ENCODE measurements at places on chromosomes 6 and 20.

GRCh38 chr20:45510242-45510862, 5.1 kb downstream of the SPINT3 start:
- no peak for DNase-seq

GRCh38 chr20:47241345-47241781, 115.1 kb downstream of the ZMYND8 start:
- no peak for DNase-seq

DNA sequence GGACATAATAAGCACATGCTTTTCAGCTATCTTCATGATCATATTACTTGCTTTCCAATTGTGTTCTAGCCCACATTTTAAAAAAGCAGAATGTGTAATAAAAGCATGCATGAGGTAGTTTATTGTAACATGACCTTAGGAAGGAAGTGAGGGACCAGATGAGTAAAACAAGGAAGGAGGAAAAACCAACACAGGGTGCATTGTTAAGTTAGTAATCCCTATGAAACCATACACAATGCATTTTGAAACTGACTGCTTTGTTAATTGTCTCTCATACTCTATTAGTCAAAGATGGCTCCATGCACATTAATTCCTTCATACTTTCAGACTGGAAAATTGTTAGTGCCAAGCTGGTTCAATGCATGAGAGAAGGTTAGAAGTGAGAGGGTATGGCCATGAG, 37.7 kb upstream of the CENPW start:
- DNase-seq = no peak

- DNase-seq = no peak
Observed at GRCh38 chr6:91509039-91509438, 922.2 kb upstream of the MAP3K7 start.

GRCh38 chr6:36248980-36249379, 20.9 kb upstream of the PNPLA1 start:
- DNase-seq = no peak

GRCh38 chr6:129643176-129643575, 66.8 kb downstream of the ARHGAP18 start:
- no peak for DNase-seq

DNA sequence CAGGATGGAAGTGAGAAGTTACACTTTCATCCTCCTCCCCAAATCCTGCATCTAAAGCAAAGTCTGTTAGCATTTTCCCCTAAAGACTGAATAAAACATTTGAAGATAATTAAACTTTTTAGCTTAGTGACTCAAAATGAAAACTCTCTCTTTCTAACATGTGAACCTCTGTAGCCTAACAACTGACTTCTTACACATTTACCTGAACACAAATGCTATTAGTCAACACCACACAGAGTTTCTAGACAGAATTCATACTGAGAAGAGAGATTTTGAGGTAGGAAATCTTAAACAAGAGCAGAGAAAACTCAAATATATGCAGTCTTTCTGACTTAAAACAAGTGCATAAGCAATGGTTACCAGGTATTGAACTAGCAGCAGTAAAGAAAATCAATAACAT, 149.9 kb upstream of the SMLR1 start:
- DNase-seq = no peak

- DNase-seq = no peak
Observed at GRCh38 chr20:5489601-5490000, 172.8 kb upstream of the PROKR2 start.

GRCh38 chr20:10603971-10604864, 69.6 kb downstream of the JAG1 start:
- DNase-seq = peak; percentile 91

- DNase-seq = peak; percentile 82
Observed at GRCh38 chr20:3768342-3769130, 983 bp upstream of the ADISSP start.

- no peak for DNase-seq
Observed at GRCh38 chr20:42378826-42379225, 760.6 kb upstream of the CHD6 start.

DNA sequence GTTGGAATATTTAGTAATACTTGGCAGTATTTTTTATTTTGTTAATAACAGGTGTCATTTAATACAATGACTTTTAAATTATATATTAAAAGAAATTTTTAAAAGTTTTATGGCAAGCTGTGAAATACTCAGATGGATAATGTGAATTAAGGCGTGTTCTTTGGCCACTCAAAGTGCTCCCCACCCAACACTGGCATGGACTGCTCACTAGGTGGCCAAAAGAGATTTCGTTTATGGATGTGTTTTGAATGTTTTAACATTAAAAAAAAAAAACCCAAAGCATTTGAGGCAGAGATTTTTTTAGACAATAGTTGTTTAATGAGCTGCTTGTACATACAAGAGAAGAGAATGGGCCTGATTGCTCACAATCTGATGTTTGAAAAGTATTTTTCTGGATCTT, 86.5 kb downstream of the QKI start:
- no peak for DNase-seq

GRCh38 chr20:57540890-57541580, 16.1 kb upstream of the CTCFL start:
- no peak for DNase-seq

DNA sequence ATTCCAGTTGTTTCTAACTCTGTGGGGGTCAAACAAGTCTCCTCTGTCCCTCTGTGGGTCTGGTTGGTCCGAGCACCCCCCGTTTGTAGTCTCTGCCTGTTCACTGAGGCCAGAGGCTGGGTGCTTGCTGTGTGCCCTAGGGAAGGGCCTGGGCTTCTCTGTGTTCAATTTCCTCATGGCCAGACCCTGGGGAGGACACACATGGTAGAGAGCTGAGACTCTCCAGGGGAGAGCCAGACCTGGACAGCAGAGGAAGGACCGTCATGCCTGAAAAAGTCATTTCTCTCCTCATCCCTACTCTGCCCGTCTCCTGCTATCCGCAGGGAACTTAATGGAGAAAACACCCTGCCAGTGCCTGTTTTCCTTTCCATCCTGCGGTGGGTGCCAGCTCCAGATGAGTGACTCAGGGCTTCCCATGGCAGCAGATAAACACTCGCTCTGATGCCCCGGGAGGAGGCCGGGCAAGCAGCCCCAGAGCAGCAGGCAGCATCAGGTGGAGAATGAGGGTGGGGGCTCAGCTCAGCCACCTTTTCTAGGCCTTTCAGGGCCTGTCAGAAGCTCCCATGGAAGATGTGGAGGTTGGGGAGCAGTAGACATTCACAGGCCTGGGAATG, 51.9 kb downstream of the SNAI1 start:
- DNase-seq = peak; percentile 91

DNA sequence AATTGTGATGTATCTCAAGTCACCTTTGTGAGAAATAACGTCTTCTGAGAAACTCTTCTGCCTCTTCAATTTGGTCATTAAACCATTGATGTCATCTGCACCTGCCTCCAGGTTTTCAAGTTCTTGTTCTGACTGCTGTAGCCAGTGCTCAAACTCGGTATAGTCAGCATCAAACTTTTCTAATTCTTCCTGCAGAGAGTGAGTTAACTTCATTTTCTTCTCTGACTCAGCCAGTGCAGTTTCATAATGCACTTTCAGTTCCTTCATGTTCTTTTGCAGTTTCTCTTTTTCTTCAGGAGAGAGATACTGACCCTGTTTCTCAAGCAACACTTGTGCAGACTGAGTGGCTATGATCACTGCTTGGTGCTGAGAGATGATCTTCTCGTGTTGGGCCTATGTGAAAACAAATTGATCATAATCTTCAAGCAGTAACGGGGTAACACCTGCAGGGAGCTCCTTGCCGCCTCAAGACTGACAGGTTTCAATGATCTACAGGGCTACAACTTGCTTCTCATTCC, 48.8 kb downstream of the DST start:
- no peak for DNase-seq

GRCh38 chr6:23647045-23647444, 479.0 kb upstream of the NRSN1 start:
- DNase-seq = no peak

DNA sequence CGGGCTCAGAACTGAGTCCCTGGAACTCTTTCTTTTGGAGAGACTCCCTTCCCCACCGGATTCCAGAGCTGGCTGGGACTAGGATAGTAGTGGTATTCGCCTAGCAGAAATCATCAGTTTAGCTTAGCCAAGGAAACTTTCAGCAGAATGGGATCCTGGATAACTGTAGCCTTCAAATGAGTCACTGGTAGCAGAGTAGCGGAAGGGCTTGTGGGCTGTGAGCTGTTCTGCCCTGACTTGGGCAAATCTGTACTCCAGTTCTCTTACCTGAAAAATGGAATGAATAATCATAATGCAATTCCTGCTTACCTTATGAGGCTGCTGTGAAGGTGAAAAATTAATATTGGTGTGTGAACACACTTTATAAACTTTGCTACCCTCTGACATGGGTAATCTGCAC, 244.3 kb upstream of the CHD6 start:
- DNase-seq = no peak

DNA sequence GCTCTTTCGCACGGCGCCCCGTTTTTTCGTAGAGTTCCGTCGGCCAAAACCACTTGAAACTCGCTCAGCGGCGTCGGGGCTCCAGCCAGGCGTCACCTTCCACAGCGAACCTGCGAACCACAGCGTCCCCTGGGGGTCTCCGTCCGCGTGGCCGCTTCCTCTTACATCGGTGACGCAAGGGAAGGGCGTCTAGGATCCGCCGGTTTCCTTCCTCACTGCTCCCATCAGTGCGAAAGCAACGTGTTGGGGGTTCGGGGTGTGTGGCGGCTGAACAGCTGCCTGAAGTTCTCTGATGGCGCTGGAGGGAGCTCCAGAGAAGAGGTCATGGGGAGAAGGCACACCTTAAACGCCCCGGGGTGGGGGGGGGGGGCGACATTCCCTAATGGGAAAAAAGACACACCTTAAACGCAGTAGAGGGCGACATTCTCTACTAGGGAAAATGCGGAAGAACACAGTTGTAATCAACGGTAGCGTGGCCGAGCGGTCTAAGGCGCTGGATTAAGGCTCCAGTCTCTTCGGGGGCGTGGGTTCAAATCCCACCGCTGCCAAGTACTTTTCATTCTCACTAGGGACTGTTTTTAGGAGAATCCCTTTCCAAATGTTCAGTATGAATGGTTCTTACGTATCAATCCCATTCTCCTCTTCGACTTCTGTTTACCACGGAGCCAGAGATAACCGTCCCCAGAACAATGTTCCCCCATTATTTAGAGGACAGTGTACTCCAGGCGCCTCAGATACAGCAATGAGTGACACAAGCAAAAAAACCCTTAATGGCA, 16.4 kb downstream of the ZNF311 start:
- DNase-seq = no peak

DNA sequence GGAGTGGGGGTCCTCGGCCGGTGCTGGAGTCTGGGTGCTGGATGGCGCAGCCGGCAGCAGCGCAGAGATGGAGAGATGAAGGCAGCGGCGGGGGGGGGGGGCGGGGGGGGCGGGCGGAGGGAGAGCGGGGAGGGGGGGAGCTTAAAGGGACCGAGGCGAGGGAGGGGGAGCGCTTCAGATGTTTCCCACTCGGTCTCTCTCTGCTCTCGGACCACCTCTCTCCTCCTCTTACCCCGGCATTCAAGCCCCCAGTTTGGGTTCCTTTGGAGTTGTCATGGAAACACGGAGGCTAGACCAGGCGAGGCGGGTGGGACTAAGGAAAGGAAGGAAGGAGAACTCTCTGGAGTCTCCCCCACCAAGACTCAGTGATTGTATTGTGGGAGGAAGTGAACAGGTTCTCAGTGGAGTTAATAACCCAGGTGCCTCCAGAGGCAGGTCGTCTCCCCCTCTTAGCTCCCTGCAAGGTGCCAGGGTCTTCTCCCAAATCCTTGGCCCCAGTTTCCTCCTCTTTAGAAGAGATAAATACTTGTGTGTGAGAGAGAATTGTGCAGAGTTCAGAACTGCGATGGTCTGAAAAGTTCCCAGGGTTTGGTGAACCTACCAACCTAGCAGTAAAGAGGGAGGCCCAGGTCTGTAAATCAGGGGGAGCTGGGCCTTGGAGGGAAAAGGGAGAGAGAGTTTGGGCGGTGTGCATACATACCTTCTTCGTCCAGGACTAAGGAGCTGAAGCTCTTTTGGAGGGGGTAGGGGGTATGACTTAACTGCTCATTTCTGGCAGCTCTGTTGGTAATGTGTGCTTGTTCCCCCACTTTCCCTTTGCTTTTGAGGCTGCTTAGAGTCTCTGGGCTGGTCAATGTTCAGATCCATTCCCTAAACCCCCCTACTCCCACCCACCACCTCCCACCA, at the start of gene PRRT1:
Gene PRRT1, minus strand, starts transcription at position 77 of the 906 bp plus-strand sequence. CDS start 112 bp downstream, outside the sequence.
- no peak for DNase-seq

DNA sequence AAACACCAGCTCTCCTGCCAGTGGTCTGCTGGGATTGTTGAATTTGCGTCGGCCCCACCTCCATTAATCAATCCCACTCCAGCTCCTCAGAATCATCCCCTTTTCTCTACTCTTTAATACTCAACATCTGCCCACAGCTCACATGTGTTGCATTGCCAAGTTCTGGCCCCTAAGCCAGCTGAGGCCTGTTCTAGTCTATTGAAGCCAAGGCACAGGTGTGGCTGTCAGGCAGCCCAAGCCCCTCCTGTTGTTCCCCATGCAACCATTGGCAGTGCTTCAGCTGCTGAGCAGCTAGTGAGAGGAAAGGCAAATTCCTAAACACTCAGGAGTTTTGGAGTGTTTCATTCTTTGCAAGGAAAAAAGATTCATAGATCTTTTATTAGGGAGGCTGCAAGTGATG, 128.0 kb upstream of the NT5E start:
- no peak for DNase-seq

- no peak for DNase-seq
Observed at GRCh38 chr20:32516583-32517517, 68.3 kb downstream of the NOL4L start.

DNA sequence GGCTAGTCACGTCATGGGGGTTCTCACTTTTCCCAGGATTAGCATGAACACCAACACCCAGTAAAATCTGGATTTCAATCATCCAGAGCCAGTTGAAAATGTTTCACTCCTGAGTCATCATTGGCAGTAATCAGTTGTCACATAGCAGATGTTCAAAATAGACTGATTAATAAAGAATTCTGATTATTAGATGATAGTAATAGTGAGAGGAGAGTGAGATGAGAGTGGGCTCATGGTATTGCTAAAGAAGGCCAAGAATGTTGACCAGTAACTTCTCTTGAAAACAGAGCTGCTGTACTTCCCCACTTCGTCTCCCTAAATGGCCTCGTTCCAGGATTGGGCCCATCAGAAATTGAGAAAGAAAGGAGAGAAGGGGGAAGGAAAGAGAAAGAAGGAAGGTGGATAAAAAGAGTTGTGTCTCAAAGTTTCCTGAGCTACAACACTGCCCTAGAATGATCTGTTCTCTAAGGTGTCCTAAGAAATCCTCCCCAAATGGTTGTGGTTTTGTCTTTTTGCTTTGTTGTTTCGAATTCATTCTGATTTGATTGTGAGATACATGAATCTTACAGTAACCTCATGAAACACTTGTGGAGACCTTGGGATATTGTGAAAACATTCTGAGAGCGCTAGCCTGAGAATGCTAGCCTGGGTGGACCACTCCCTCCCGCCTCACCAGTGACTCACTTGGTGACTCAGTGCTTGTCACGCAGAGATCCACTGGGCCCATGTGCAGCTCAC, 502.2 kb upstream of the JARID2 start:
- DNase-seq = peak; percentile 97

- no peak for DNase-seq
Observed at GRCh38 chr20:19382386-19383340, 170.2 kb downstream of the SLC24A3 start.
